NCI-H2081 (cell line): ENCODE measurements at places on chromosomes 13 and 19.
A peak's percentile ranks its signal among the peaks of the same experiment; 100 is the strongest.

DNA sequence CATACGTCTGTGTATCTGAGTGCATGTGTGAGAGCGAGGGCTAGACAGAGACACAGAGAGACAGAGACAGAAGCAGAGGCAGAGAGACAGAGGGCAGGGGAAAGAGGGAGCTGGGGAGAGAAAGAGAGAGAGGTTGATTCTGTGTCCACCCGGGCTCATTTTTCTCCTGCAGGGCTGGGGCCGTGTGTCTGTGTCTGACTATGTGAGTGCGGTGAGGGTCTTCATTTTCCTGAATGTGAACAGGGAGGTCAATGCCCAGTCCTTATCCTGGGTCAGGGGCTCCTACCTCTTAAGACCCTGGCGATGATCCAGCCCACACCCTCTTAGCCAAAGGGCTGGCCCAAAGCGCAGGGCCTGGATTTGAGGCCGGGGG lies 17.7 kb downstream of the LRRC4B start:
- DNase-seq: no peak

DNA sequence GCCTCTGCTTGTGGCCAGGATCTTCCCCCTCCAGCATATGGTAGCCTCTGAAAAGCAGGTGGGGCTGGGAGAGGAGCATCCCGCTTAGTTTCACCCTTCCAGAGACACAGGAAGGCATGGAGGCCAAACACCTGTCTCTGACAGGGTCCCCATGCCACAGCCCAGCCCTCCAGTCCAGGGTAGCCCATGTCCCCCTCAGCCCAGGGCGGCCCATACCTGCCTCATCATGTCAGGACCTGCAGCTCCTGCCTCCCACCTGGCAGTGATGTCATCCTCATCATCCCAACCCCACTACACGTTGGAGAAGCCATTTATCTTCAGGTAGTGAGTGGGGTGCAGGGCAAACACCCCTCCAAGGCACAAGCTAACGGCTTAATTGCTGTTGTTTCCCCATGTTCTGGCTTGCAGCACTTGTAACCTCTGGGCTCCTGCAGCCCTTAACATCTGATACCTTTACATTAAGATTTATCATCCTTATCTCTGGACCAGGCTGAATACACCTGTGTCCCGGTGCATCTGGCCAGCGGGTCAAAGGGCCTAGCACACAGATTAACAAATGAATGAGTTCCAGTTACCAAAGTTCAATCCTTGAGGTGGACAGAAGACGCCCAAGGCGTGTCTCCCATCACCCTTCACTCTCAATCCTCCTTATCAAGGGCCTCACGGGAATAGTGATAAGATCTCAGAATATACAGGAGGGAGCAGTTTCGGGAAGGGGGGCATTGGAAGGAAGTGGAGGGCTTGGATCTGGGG lies 22.2 kb downstream of the ZNF175 start:
- DNase-seq: no peak

DNA sequence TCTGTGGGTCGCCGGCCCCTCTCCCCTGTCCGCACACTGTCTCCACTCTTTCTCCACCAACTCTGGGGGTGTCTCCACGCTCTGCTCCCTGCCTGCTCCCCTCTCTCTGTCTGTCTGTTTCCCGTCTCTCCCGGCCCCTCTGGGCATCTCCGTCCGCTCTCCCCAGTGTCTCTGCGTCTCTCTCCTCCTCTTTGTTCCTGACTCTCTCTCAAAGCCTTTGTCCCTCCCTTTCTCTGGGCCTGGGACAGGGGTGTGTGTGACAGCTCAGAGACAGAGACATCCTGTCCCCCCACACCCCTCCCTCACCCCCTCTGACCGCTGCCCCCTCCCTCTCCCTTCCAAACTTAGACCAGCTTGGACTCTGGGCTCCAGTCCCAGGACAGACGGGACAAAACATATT lies 668 bp upstream of the SBK3 start:
- no peak for DNase-seq

DNA sequence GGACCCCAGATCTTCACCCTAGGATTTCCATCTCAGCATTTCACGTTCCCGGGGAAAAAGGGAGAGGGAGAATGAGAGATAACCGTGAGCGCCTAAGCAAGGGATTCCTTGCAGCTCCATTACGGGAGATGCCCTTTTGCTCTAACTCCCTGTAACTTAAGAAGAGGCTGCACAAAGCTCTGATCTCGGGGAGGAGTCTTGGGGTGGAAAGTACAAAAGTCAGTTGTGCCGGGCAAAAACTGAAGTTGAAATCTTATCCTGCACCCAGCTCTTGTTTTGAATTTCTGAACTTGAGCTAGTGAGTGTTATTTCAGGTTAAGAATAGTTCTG lies 256.4 kb upstream of the SOX21 start:
- DNase-seq: no peak

- no peak for DNase-seq
Observed at GRCh38 chr19:38251564-38252051, 4.6 kb downstream of the PPP1R14A start.

DNA sequence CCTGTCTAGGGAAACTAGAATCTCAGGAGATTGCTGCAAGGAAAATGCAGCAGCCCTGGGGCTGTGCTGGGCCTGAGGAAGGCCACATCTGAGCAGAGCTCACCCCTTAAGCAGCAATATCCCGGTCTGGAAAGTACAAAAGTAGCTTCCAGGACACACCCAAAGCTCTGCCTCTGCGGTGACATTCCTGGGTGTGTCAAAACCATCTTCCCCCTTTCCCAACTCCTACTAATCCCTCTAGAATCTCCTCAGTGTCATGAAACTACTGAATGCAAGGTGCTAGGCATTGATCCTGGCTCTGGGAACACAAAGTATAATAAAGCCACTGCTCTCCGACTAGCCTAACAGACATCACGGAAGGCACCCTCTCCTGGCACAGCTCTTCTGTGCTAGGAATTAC lies 5.0 kb downstream of the PBX4 start:
- no peak for DNase-seq

- no peak for DNase-seq
Observed at GRCh38 chr19:39211731-39212374, 7.8 kb upstream of the SYCN start.

DNA sequence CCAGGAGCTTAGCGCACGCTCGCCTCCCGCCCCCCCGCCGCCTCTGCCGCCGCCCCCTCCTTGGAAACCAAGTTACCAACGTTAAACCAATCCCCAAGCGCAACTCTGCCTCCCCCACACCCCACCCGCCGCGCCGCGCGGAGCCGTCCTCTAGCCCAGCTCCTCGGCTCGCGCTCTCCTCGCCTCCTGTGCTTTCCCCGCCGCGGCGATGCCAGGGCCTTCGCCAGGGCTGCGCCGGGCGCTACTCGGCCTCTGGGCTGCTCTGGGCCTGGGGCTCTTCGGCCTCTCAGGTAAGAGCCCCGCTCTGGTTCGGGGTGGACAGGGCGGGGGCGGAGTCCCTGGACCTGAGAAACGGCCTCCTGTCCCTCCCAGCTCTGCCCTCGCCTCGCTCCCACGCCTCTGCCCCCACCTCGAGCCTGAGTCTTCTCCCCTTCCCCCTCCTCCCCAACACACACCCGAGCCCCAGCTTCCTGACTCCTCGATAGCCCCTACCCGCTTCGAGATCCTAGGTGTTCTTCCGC lies at the start of gene ICAM5:
Gene ICAM5 (plus strand): TSS at position 117 of the 521 bp plus-strand sequence. CDS start 92 bp downstream, at position 209.
- DNase-seq: peak; percentile 47

- no peak for DNase-seq
Observed at GRCh38 chr13:43469791-43470190, 317.0 kb downstream of the ENOX1 start.

- no peak for DNase-seq
Observed at GRCh38 chr19:54418030-54418929, 3.0 kb downstream of the TTYH1 start.

GRCh38 chr13:36840718-36841250 lies 21.8 kb downstream of the RFXAP start:
- no peak for DNase-seq

GRCh38 chr13:103884101-103884723 lies 818.0 kb upstream of the SLC10A2 start:
- DNase-seq: no peak

DNA sequence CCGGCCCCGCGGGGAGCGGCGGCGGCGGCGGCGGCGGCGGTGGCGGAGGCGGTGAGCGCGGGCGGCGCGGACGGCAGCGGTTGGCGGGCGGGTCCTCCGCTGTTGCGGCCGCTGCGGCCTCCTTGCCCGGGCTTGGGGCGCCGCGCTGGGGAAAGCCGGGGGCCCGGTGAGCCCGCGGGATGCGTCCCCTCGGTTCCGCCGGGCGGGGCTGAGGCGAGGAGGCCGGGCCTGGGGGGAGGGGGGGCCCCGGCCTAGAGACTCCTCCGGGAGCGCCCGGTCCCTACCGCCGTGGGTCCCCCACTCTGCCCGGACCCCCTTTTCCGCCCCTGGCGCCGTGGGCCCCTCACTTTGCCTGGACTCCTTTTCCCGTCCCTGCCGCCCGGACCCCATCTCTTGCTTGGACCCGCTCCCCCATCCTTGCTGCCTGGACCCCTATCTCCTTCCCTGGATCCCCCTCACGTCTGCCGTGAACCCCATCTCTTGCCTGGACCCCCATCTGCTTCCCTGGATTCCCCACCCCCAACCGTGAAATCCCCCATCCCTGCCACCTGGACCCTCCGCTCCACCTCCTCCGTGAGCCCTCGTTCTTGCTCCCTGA lies 28.6 kb upstream of the NDUFS7 start:
- DNase-seq: no peak

DNA sequence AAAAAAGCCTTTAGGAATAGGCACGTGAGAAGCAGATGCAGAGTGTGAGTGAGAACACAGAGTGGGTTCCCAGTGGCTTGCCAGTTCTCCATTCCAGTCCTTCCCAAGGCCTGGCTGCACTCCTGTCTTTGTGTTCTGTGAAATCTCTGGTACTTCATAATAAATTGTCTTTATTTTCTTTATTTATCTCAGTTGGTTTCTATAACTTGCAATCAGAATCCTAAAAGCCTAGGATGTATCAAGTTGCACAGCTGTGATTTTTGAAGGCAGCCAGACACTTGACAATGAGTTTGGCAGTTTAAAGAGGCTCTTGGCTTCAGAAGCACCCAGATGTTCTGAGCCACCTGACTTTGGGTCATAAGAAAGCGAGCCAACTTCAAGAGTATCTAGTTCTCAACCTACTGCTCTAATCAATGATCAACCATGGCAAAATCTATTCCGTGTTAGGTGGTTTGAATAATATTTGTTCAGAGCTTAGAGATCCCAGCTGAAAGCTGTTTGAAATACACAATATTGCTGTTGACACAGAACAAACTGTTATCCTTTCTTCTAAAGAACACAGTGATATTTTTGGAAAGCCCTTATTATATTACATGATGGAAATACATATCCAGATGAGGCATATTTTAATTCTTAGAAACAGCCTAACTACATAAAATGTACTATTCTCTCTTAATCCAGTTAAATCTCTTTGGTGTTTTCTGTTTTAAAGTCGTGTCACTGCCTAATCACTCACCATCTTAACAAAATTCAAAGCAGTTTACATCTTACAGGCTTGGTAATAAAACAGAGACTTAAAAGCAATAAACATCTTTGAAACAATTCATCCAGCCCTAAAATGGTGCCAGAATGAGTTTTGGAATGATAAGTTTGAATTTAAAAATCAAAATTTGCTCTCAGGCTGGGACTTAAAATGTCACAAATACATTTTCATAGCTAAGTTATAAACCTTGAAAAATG lies 483.0 kb upstream of the NBEA start:
- no peak for DNase-seq

GRCh38 chr13:94709001-94709834 lies 3.1 kb downstream of the SOX21 start:
- peak; percentile 35 for DNase-seq

GRCh38 chr19:4795400-4795799 lies 3.9 kb downstream of the FEM1A start:
- DNase-seq: no peak

- DNase-seq: no peak
Observed at GRCh38 chr19:34323433-34324204, 41.4 kb upstream of the GPI start.

- DNase-seq: no peak
Observed at GRCh38 chr19:44303320-44303719, 1.5 kb downstream of the ZNF235 start.

DNA sequence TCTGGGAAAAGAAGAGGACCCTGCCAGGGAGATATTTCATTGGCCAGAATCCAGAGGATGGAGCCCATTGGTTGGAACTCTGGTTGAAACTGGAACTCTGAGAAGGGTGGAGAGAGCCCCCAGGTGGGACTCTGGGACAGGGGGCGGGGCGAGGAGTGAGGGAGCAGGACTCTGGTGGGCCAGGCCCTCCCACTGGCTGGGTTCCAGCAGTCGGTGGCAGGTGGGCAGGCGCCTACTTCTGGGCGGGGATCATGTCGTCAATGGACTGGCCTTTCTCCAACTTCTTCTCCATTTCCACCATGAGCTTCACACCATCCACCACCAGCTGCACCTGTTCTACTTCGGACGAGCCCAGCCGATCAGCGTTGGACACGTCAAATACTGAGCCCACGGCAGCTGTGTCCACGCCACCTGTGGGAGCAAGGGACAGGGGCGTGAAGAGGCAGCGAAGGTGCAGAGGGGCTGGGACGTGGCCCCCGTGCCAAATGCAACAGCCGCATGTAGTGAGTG lies 16.1 kb downstream of the CKM start:
- DNase-seq: no peak

DNA sequence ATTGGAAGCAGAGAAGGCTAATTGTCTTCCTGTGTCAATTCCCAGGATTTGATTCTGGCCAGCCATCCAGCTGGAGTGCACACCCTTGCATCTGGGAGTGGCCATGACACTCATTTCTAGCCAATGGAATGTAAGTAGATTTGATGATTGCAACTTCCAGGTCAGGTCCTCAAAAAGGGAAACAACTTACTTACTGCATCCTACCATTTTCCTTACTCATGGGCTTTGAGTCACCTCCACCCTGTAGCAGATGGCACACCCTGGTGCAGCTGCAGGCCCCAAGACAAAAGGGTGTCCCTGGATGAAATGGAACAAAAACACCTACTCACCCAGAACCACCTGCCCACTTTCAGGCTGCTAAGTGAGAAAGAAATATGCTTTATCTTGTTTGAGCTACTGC lies 27.3 kb upstream of the MPHOSPH8 start:
- DNase-seq: no peak

GRCh38 chr13:63838366-63839110 lies 2422.9 kb upstream of the PCDH20 start:
- DNase-seq: no peak
